T-helper 2 cell treated with Interferon-gamma antibody and Interleukin-4, amounts not matched to agents 5 μg/mL and 100 μg/mL, for 36 hours (primary cell): ENCODE measurements at places on chromosomes 1 and 21.

DNA sequence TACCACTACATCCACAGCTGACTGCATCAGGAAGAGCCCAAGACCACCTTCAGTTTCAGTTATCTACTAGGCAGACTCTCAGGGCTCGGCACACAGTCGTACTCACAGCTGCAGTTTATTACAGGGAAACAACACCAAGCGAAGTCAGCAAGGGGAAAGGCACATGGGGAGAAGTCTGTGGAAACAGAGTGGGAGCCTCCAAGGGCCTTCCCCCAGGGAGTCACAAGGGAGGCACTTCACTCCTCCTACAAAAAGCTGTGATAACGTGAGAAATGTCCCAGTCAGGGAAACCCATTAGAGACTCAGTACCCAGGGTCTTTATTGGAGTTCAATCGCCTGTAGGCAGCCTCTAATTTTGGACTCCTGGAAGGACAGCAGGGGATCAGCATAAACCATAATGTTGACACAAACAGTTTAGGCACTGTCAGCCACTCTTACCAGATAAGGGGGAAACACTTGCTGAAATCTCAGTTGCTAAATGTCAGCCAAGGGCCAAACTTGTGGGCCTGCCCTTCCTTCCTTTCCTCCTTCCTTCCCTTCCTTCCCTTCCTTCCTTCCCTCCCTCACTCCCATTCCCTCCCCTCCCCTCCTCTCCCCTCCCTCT lies 444.0 kb downstream of the SMYD3 start:
- no peak for DNase-seq

DNA sequence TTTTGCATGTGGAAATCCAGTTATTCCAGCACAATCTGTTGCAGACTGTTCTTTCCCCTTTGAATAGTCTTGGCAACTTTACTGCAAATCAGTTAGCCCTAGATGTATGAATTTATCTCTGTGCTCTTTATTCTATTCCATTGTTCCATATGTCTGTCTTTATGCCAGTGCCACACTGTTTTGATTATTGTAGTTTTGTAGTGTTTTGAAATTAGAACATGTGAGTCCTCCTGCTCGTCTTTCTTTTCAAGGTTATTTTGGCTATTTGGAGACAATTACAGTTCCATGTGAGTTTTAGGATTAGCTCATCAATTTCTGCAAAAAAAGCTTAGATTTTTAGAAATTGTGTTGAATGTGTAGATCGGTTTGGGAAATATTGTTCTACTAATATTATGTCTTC lies 26.6 kb downstream of the WNT3A start:
- no peak for DNase-seq

- DNase-seq, result no peak
These were observed 175.5 kb downstream of the ASTN1 start for GRCh38 chr1:176989023-176989422.

GRCh38 chr1:229991724-229992333 lies 75.2 kb upstream of the GALNT2 start:
- DNase-seq, result no peak

- DNase-seq, result no peak
These were observed 56.3 kb downstream of the SMYD3 start for GRCh38 chr1:246450611-246451251.

DNA sequence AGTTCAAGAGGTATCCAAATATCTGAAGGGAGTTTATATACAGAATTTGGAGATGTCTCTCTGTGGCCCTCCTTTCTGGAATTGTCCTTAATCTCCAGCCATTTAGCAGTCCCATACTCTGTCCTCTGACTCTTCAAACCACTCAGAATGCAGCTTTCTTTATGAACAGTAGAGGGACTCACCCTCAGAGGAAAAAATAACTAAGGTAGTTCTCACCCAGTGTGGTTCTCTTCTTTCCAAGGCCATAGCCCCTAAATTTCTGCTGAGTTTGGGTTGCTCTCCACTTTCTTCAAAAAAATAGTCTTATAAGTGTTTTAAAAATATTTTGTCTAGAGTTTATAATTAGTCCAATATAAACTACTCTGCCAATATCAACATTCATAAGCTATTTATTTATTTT lies 369.7 kb downstream of the MATN1 start:
- DNase-seq, result no peak

GRCh38 chr1:21439721-21440629 lies at the start of gene NBPF3:
NBPF3 (plus strand) TSS chr1:21440137; CDS start chr1:21445087, 4,950 bp downstream.
- peak; percentile 84 for DNase-seq
